Liver (tissue), 10 donors: ENCODE measurements at places on chromosomes 13 and 19.
A peak's percentile ranks its signal among the peaks of the same experiment; 100 is the strongest.

DNA sequence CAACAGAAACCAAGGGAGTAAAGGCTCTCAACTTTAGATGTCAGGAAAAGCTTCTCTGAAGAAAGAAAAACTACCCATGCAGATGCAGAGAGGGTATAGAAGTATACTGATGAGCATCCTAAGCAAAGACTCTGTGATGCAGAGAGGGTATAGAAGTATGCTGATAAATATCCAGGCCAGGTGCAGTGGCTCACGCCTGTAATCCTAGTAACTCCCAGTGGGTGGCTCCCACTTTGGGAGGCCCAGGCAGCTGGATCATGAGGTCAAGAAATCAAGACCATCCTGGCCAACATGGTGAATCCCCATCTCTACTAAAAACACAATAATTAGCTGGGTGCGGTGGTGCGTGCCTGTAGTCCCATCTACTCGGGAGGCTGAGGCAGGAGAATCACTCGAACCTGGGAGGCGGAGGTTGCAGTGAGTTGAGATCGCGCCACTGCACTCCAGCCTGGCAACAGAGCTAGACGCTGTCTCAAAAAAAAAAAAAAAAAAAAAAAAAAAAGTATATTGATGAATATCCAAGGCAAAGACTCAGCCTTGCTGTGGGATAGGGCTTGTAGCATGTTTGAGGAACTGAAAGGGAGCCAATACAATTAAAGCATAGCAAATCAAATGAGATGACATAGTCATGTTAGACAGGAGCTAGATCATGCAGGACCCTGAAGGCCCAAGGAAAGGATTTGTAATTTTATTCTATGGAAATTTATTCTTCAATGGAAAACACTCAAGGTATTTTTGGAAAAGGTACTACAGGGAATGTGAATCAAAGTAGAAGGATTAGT lies 14.9 kb downstream of the UBL3 start:
- no peaks in the 10 kb centered on the region for H3K4me1 ChIP-seq
- H3K4me3 ChIP-seq, result no peak overlapping the region
- no peaks in the 10 kb centered on the region for H3K27me3 ChIP-seq
- no peaks in the 10 kb centered on the region for H3K36me3 ChIP-seq

- DNase-seq, result peak; percentile 65
- peaks cover 8% of the 10 kb centered on the region for H3K36me3 ChIP-seq
- peaks cover 32% of the 10 kb centered on the region for H3K4me1 ChIP-seq
Observed at GRCh38 chr19:43594710-43595604, 977 bp downstream of the IRGQ start.

DNA sequence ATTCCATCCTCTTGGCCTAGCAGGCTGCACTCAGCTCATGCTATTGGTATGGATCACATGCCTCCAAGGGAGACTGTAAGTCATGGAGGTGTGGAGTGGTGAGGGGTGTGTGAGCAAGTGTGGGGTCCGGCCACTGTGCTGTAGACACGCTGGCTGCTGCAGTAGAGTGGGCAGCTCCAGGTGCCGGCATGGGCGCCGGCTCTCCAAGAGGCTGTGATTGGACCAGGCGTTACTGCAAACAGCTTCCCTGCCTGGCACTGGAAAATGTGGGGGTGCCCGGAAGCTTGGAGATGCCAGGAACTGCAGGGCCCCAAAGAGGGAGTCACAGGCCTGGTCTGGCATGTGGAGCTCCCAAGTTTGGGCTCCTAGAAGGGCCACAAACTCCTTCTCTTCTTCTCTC lies 245.7 kb downstream of the GPC6 start:
- DNase-seq, result no peak
- no peaks in the 10 kb centered on the region for H3K27me3 ChIP-seq
- H3K4me3 ChIP-seq, result no peak overlapping the region
- no peaks in the 10 kb centered on the region for H3K36me3 ChIP-seq
- no peaks in the 10 kb centered on the region for H3K4me1 ChIP-seq

DNA sequence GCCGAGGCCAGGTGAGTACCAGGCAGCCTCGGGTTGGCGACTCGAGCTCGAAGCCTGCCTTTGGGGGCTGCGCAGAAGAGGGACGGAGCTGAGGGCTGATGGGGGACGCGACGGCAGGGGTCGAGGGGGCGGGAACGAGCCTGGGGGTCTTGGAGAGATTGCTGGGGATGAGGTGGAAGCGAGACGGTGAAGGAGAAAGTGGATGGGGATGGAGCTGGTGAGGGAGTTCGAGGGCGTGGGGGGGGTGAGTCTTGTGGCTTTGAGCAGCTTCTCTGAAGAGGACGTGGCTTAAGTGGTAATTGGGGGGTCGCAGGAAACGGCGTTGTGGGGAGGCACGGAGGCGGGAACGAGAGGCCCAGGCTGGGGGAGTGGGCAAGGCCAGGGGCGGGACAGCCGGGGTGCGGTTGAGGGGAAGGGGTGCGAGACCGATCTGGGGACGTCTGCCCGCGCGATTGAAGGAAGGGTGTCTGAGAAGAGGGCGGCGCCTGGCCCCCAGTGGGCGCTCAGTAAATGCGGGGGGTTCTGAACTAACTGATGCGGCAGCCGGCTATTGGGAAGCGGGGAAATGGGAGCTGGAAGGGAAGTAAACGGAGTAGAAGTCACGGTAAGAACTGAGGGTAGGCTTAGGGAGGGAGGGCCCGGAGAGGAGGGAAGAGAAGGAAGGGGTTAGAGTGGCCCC lies 426 bp downstream of the MYO9B start:
- peaks cover 2% of the 10 kb centered on the region for H3K36me3 ChIP-seq
- H3K4me3 ChIP-seq, result peak overlapping the region; percentile 70
- H3K4me1 ChIP-seq, result peaks cover 3% of the 10 kb centered on the region
- H3K27ac ChIP-seq, result peak overlapping the region; percentile 77
- DNase-seq, result peak; percentile 47

GRCh38 chr19:46944918-46945628 lies 74.6 kb upstream of the NPAS1 start:
- H3K36me3 ChIP-seq, result no peaks in the 10 kb centered on the region
- no peak overlapping the region for H3K4me3 ChIP-seq
- H3K27ac ChIP-seq, result peak overlapping the region; percentile 79
- peak; percentile 56 for DNase-seq
- H3K4me1 ChIP-seq, result peaks cover 53% of the 10 kb centered on the region

DNA sequence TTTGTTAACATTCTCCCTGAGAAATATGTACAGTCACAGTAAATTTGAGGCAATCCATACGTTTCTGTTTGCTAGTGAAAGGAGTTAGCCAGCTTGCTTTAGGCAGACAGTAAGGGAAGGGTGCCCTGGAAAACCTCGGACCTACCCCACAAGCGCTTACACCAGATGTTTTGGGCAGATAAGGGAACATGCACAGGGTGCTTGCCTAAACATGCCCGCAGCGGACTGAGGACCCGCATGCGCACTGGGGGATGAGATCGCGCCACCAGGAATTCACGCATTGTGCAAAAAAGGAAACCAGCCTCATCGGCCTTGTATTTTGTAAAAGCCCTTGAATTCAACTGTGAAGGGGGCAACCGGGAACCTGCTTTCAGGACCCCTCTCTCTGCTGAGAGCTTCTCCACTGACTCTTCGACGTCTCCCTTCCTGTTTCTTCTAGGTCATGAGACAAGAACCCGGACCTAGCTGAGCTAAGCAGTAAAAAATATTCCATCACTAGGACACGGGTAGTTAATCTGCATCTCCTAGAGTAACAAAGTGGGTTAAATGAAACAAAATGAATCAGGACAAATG lies 1399.2 kb upstream of the ATXN8OS start:
- H3K36me3 ChIP-seq, result no peaks in the 10 kb centered on the region
- no peak for DNase-seq
- no peak overlapping the region for H3K27ac ChIP-seq
- H3K27me3 ChIP-seq, result no peaks in the 10 kb centered on the region
- no peaks in the 10 kb centered on the region for H3K4me1 ChIP-seq
- H3K4me3 ChIP-seq, result no peak overlapping the region

DNA sequence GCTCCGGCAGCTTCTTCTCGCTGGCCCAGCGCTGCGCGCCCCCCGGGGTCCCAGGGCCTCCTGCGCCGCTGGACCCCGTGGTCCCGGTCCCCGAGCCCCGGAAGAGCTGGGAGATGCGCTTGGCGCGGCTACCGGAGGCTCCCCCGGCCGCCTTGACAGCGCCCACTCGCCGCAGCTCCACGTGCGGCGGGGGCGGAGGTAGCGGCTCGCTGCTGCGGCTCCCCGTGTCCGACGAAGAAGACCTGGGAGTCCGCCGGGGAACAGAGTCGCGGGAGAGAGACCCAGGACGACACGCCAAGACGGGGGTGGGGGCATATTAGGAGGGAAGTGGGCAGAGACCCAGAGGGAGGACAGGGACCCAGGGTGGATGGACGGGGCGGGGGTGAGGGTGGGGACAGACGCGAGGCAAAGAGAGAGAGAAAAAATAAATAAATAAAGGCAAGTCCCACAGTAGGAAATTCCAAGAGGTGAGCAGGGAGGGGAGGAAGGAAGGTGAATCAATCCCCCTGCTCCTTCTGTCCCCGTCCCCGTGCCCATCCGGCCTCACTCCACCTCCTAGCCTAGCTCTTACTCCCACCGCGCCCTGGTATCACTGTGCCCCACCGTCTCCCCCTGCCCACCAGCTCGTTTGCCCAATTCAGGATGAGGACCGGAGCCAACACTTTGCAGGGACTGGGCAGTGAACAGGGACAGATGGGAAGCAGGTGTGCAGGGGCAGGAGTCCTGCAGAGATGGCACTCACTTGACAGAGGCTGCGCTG lies 826 bp downstream of the RASIP1 start:
- peak overlapping the region; percentile 72 for H3K4me3 ChIP-seq
- H3K27me3 ChIP-seq, result no peaks in the 10 kb centered on the region
- H3K4me1 ChIP-seq, result peaks cover 2% of the 10 kb centered on the region
- H3K27ac ChIP-seq, result peak overlapping the region; percentile 59
- no peaks in the 10 kb centered on the region for H3K36me3 ChIP-seq
- peak; percentile 34 for DNase-seq

DNA sequence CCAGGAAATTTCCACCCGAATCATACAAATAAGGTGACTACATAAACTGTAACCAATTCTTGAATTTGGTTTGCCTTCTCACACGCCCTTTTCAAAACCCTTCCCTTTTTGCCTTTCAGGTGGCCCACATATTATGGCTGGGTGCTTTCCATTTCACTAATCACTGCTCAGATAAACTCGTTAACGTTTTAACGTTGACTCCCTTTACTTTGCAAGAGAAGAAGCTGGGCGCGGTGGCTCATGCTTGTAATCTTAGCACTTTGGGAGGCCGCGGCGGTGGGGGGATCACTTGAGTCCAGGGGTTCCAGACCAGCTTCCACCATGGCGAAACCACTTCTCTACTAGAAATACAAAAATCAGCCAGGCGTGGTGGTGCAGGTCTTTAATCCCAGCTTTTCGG lies 19.8 kb upstream of the ZNF91 start:
- H3K4me3 ChIP-seq, result no peak overlapping the region
- H3K27me3 ChIP-seq, result no peaks in the 10 kb centered on the region

GRCh38 chr13:32117001-32117400 lies 85.4 kb downstream of the FRY start:
- no peak overlapping the region for H3K27ac ChIP-seq
- no peak for DNase-seq
- no peaks in the 10 kb centered on the region for H3K4me1 ChIP-seq
- no peaks in the 10 kb centered on the region for H3K27me3 ChIP-seq
- peaks cover 2% of the 10 kb centered on the region for H3K36me3 ChIP-seq

GRCh38 chr13:41271456-41272285 lies 8.3 kb upstream of the MTRF1 start:
- H3K27ac ChIP-seq, result no peak overlapping the region
- H3K36me3 ChIP-seq, result no peaks in the 10 kb centered on the region
- H3K4me1 ChIP-seq, result no peaks in the 10 kb centered on the region
- no peak overlapping the region for H3K4me3 ChIP-seq

GRCh38 chr13:79393564-79394249 lies 12.3 kb downstream of the RBM26 start:
- no peaks in the 10 kb centered on the region for H3K36me3 ChIP-seq
- DNase-seq, result no peak
- H3K27ac ChIP-seq, result no peak overlapping the region
- H3K4me1 ChIP-seq, result peaks cover 7% of the 10 kb centered on the region
- H3K27me3 ChIP-seq, result no peaks in the 10 kb centered on the region
- H3K4me3 ChIP-seq, result no peak overlapping the region

DNA sequence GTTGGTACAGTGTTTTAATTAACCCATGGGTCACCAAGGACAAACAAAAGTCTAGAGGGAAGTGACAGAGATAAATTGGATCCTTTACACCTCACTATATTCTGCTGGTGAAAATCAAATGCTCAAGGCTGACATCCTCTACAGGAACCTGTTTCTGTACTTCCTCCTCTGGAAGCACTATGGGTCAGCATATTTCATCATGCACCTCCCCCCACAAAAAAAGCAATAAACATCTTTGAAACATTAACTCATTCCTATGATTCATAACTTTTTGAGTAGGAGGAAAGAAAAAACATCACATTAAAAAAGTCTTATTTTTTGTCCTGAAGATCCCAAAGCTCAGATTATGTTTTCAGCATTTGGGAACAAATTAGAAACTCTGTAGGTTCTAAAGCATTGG lies 588.3 kb upstream of the SGCG start:
- H3K36me3 ChIP-seq, result no peaks in the 10 kb centered on the region
- H3K4me3 ChIP-seq, result no peak overlapping the region
- peaks cover 2% of the 10 kb centered on the region for H3K27me3 ChIP-seq
- no peak overlapping the region for H3K27ac ChIP-seq
- DNase-seq, result no peak
- H3K4me1 ChIP-seq, result no peaks in the 10 kb centered on the region

DNA sequence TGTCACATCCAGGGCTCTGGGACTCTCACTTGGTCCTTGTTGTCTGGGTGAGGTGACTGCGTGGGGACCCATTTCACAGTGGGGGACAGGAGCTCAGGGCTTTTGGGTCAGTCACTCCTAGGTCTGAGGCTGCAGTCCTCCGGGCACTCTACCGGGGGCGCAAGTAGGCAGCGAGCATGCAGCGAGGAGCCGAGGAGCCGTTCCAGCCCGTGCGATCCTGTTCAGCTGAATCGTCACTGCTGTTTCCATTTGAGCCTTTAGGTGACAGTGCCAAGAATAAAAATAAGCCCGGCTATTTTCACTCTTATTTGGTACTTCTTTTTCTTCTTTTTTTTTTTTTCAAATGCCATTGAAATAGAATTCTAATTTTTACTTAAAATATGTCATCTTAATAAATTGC lies 126.5 kb downstream of the ZNF536 start:
- H3K27ac ChIP-seq, result no peak overlapping the region
- H3K36me3 ChIP-seq, result no peaks in the 10 kb centered on the region
- no peak for DNase-seq
- H3K4me1 ChIP-seq, result no peaks in the 10 kb centered on the region

DNA sequence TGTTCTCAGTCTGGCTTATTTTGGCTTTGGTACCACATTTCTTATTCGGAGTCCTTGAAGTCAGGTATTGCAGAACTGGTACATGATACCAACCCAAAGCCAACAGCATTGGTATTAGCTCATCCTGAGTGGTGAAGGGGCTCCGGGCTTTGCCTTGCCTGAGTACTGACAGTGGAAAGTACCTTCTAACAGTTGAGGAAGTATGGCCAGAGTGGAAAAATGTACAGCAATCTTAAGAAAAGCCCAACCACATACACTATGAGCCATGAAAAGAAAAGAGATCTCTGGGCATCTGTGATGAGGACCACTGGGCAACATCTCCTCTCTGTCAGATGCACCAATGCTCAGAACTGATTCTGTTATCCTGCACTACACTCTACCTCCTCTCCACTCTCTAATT lies 8.3 kb downstream of the LCP1 start:
- H3K27ac ChIP-seq, result no peak overlapping the region
- peaks cover 6% of the 10 kb centered on the region for H3K4me1 ChIP-seq
- no peak for DNase-seq
- H3K27me3 ChIP-seq, result no peaks in the 10 kb centered on the region

GRCh38 chr13:98772794-98773452 lies 20.5 kb upstream of the SLC15A1 start:
- H3K27ac ChIP-seq, result no peak overlapping the region
- DNase-seq, result no peak
- no peaks in the 10 kb centered on the region for H3K36me3 ChIP-seq
- no peaks in the 10 kb centered on the region for H3K4me1 ChIP-seq
- no peaks in the 10 kb centered on the region for H3K27me3 ChIP-seq
- no peak overlapping the region for H3K4me3 ChIP-seq
